Activated naive CD4-positive, alpha-beta T cell treated with anti-CD3 and anti-CD28 coated beads, Interleukin-2, amount 10 ng/mL, durations not matched to agents 7 days and 5 days (primary cell): ENCODE measurements at places on chromosomes 1 and 21.

GRCh38 chr1:37233606-37234005 is 199.3 kb upstream of the GRIK3 start:
- DNase-seq, result no peak

GRCh38 chr1:15157524-15158399 is 4.2 kb downstream of the TMEM51 start:
- no peak for DNase-seq

DNA sequence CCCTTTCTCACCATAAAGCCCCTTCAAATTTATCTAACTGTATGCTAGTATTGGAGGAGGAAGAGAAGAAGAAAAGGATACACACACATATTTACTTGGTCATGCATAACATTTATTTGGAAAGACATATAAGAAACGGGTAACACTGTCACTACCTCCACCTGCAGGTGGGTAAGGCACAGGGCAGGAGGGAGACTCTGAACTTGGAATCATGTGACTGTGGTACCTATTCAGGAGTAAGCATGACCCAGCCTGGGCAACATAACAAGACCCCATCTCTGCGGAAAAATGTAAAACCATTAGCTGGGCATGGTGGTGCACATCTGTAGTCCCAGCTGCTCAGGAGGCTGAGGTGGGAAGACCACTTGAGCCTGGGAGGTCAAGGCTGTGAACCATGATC is 1.4 kb upstream of the PADI6 start:
- DNase-seq, result no peak

DNA sequence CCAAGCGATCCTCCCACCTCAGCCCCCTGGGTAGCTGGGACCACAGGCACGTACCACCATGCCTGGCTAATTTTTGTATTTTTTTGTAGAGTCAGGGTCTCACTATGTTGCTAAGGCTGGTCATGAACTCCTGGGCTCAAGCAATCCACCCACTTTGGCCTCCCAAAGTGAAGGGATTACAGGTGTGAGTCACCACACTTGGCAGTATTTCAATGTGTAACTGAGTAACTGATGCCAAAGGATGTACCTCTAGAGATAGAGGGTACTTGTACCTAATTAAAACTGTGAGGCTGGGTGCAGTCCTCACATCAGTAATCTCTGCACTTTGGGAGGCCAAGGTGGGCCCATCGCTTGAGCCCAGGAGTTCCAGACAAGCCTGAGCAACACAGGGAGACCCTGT is 258.7 kb upstream of the DMRTA2 start:
- DNase-seq, result no peak

- no peak for DNase-seq
These were observed 34.3 kb upstream of the COL24A1 start for GRCh38 chr1:86190873-86191272.

GRCh38 chr1:150144606-150145005 is 5.1 kb upstream of the PLEKHO1 start:
- no peak for DNase-seq

DNA sequence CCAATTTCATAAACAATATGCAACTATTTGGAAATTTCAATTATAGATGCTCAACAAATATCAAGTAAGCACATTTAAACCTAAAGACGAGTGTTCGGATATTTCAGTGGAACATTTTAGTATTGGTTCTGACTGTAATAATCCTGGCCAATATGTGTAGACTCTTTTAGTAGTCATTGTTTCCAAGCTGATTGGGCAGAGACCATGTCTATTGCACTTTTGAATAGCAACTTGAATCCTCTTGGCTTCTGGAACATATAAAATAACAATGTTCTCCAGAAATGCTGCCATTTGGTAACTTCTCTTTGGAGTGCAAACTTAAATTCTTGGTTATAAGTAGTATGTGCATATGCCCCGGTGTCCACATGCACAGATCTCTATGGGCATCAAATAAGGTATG is 205.5 kb upstream of the C1orf105 start:
- no peak for DNase-seq

DNA sequence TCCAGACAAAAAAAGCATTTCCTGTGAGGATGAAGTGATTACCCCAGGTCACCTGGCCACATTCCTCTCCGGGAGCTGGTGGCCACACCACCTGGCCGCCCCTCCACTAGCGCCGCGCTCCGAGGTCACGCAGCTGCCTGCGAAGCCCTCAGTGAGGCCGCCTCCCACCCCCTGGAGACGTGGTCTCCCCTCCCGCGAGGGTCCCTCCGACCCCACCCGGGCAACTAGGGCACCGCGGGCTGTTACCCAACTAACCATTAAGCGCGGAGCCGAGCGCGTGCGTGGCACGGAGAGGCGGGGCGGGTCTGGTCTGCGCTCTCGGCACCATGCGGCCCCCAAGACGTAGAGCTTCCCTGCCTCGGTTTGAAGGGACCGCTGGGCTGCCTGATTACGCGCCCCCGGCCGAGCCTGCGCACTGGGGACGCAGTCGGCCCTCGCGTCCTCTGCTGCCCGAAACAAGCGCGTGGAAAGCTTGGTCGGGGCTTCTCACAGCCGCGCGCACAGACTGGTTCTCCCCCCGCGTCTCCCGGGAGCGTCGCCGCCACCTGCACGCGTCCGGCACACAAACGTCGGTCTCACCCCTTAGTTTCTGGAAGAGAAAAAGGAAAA is 106.5 kb downstream of the SLC16A1 start:
- no peak for DNase-seq

DNA sequence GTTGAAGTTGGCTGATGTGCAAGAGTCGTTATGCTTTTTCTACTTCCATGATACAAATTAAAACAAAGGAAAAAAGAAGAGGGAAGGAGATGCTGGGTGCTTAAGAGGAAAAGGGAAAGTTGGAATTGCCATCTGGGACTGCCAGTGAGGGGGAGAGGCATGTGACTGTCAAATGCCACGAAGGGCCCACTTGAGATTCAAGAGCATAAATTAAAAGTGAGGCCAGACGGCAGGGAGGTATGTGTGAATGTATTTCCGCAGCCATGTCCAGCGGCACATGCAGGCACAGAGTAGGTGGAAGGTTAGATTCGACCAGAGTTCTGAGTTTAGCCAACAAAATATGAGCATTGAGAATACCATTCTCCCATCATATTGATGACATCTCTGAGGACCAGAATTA is 32.0 kb downstream of the NFASC start:
- DNase-seq, result no peak

GRCh38 chr21:39007532-39007931 is 175.7 kb downstream of the PSMG1 start:
- DNase-seq, result no peak

GRCh38 chr1:18385239-18385790 is 95.4 kb upstream of the KLHDC7A start:
- DNase-seq, result no peak

- DNase-seq, result no peak
These were observed 124.0 kb upstream of the SPATA6 start for GRCh38 chr1:48596046-48596445.

DNA sequence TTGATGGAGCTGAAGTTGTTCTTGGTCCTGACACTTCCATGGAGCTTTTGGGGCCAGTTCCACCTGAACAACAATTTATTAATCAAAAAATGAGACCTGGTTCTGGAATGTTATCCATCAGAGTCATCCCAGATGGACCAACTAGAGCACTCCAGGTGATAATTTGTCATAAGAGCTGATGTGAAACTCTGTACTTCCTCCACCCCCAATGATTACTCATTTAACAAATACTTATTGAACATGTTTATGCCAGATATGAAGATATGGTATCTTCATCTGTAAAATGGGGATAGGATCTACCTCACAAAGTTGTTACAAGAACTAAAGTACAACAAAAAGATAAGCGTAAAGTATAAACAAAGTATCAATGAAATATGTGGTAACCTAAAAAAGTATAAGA is 153.2 kb downstream of the VPS13D start:
- no peak for DNase-seq

- DNase-seq, result no peak
These were observed 118.0 kb upstream of the IPO9 start for GRCh38 chr1:201710632-201711597.

DNA sequence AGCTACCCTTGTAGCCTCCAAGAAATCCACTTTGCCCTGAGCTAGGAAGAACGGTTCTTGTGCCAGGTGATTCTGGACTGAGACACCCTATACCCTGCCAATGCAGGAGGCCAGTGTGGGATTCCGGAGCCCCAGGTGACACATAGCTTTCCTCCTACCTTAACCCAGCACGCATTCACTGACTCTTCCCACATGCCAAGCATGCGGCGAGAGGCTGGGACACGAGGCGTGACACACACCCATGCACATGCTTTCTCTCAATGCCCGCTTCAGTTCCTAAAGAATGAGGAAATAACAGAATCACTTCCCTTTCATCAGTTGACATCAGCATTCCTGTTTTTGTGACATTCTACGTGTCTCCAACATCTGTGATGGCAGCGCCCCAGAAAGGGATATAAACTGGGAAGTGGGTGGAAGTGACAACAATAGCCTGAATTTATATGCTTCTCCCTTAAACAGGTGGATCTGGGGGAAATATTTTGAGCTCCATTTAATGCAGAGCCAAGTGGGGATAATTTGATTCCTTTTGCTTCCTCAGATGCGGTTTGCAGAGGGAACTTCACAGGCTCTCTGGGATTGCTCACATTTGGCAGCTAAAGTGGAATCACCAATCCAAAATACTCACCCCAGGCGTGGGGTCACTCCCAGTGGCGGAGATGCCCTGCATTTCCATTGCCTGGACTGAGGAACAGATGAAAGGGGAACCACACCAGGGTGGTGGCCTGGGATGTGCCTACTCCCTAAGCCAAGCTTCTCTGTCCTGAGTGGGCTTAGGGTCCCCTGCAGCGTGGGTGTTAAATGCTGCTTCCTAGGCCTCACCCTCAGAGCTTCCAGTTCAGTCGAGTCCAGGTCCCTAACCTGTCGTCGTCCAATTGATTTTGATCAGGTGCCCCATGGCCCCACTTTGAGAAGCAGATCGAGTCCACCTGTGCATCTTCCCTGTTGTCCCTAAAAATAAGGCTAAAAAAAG is 445.1 kb downstream of the SIPA1L2 start:
- no peak for DNase-seq

DNA sequence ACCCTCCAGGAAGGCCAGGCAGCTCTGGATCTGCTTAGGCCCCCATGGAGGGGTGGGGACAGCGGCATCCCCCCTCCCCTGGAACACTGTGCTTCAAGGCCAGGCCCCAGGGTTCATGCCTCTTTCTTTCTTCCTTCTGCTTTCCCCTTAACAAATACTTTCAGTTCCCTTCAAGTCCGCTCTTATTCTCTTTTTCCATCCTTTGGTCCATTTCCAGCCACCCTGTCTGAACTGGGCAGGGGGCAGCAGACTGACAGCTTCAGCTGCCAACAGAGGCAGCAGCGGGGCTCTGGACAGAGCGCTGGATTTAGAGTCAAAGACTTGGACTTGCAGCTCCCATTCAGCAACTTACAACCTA is 1.1 kb upstream of the CD244 start:
- no peak for DNase-seq

- no peak for DNase-seq
These were observed 46.4 kb downstream of the PKNOX1 start for GRCh38 chr21:43020771-43021170.

- DNase-seq, result peak; percentile 38
These were observed 166.2 kb downstream of the TOMM20 start for GRCh38 chr1:234962340-234962989.

DNA sequence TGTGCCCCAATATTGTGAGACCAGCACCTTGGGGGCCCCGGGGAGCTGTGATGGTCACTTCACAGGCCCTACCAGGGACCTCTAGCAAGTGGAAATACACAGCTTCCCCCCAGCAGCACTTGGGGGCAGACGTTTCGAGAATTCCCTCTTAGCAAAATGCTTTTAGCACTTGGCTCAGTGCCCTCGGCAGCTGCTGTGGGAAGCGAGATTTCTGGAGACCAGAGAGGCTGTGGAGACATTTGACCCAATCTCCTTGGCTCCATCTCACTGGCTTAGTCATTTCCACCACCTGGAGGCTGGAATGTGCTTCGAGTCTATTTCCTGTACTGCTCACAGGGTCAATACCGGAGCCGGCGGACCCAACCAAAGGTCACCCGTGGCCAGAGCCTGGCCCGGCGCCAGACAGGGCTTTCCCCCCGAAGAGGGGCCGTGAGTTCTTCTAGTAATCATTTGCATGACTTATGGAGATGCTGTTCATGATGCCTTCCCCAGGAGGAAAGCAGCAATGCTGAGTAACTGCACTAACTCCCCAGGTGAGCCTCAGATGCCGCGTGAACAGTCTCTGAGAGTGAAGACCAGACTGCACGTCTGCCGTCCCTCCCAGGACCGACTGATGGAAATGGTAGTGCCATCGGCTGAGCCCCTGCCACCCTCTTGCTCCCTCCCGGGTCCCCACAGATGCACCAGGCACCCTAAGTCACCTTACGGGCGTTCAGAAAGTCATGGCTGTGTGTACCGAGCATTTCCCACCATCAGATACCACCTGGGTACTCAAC is 4.4 kb upstream of the C2CD2 start:
- no peak for DNase-seq

DNA sequence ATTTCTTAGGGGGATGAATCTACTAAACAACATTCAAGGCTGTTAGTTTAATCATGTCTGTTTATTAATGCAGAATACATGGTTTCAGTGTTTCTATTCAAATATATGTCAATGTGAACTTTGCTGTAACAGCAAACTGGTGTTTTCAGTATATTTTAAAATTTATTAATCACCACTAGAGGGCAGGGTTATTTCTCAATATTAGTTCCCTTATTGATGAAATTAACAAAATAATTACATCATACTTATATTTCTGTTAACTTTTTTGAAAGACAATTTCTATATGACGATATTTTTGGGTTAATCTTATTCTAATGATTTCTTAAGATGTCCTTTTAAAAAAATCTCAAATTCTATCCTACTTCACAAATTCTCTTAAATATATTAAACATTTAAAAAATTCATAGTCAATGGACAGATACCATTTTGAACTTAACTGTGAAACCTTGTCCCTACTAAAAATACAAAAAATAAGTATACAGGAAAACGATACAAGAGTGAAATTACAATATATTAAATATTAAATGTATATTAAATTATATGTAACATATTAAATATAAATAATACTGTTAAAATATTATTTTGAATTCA is 1034.1 kb upstream of the PRMT6 start:
- no peak for DNase-seq

DNA sequence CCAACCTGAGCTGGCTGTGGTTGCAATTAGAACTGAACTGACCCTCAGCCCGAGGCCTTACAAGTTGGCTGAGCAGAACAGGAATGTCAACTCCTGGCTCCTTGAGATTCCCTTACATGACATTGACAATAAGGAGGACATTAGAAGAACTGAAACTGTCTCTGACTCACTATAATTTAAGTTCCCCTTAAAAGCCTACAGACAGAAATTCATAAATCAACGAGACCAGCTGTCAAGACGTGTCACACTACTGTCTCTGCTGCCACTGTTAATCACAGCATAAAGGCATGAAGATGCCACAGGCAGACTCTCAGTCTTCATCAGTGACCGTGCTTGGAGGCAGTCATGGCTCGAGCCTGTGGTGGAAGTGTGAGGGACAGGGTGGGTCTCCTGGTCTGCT is 168.8 kb downstream of the GABPA start:
- no peak for DNase-seq
